ENCODE measurements at places on chromosomes 3 and 15.

DNA sequence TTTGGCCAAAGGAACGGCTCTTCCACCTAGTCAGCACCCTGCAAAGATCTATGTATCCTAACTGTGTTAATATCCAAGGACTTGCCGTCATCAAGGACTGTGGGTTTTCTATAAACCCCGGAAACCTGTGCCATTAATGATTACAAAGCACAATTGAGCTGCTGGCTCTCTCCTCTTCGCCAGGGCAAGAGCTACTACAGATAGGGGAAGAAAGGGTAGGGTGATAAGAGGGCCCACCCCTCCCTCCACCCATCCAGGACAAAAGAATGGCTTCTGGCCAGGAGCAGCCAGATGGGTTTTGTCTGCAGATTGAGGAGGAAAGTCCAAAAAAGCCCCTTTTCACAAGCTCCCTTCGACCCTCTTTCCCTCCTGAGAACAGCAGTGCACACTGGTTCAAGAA, 9.9 kb downstream of the RFT1 start:
- DNase-seq, result no peak

DNA sequence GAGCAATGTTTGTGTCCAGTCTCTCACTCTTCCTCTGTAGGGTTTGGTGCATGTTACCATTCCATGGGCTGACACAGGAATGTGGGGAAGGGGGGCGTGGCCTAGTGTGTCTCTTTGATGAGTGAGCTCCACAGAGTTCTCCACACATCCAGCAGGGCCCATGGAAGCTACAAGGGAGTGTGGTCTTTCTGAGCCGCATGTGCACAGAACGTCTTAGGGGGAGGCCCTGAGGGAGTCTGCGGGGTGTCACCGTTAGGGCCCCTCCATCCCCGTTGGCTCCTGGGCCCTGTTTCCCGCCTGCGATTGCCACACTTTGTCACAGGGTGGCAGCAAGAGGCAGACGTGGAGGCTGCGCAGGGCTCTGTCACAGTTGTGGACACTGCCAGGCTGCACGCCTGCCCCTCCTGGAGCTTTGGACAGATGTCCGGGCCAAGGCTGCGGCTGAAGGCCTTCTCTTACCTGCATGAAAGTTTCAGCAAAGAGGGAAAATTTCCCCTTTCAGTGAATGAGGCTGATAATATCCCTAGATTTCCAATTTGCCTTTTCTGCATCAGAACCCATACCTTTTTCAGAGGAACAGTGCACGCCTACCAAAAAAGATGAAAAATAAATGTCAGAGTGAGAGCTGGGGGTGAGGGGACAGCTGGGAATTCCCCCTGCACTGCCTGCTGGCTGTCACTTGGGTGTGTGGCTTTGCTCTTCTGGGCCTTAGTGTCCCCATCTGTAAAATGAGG, 24.3 kb downstream of the CACNA2D3 start:
- DNase-seq, result no peak

GRCh38 chr3:128784232-128784631, 58.2 kb downstream of the RAB7A start:
- no peak for DNase-seq

- no peak for DNase-seq
These were observed 23.9 kb upstream of the FRMD4B start for GRCh38 chr3:69409831-69410230.
